ENCODE measurements at places on chromosomes 5 and 9.

- no peak for DNase-seq
Measured at GRCh38 chr5:144142139-144142823, 28.2 kb downstream of the YIPF5 start.

- no peak for DNase-seq
Measured at GRCh38 chr9:128152133-128153059, 3.1 kb downstream of the LCN2 start.

DNA sequence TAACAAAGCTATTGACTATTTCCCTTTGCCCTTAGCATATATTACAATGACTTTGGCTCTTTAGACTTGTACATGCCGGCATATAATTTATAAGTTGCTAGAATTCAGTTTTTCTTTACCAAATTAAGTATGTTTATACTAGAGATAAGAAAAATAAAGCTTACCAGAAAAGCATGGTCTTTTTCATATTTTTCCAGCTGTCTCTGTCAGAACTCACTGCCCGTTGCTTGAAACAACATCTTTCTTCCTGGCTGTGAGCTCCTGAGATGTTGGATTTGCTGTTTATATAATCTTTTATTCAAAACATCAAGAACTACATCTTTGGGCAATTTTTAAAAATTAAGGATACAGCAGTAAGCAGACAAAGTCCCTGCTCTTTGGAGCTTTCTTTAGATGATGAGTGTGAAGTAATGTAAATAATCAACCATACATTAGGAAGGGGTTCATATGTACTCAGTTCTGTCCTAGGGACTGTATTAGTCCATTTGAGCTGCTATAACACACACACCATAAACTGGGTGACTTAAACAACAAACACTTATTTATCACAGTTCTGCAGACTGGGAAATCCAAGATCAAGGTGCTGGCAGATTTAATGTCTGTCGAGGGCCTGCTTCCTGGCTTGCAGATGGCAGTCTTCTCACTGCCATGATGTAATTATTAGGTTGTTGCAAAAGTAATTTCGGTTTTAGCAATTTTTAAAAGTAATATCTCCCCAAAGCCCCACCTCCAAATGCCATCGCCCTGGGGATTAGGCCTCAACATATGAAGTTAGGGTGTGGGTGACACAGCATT lies 45.4 kb upstream of the RANBP3L start:
- DNase-seq = no peak

DNA sequence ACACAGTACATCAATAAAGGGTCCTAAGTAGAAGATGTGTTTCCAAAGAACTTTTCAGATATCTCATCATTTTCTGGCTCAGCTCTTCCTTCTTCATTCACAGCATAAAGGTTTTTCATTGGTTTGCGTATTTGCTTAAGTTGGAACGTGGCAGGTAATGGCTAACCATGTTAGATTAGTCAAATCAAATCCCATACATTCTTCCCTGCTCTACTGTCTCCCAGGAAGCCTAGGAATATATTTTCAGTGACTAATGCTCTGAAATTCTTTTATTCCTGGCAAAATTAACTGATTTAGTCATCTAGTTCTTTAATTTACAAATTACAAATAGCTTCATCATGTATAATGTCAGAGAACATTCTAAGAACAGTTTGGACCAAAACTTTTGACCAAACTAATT lies 99.6 kb upstream of the TMEM161B start:
- DNase-seq = no peak

Data from esophagus squamous epithelium (tissue), 5 donors.